MCF 10A (cell line): ENCODE measurements at places on chromosomes 3 and 15.
A peak's percentile ranks its signal among the peaks of the same experiment; 100 is the strongest.

DNA sequence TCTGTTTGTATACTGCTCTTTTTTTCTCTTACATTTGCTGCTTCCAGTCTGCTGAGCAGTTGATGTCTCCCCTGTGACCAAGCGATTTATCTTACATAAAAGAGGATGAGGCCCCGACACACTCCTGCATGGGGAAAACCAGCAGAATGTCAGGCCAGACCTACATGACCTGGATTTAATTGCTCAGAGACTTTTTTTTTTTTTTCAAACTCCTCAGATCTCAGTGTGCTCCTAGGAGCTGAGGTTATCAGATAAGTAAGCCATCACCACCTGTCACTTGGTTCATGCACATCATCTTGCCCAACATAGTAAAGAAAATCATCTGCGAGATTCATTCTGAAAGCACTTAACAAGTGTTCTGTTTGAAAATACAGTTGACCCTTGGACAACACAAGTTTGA lies 163.1 kb downstream of the PLCL2 start:
- H3K4me3 ChIP-seq, result no peak overlapping the region
- H3K27ac ChIP-seq, result no peak overlapping the region
- H3K4me1 ChIP-seq, result peaks cover 10% of the 10 kb centered on the region
- H3K27me3 ChIP-seq, result no peaks in the 10 kb centered on the region
- H3K36me3 ChIP-seq, result no peaks in the 10 kb centered on the region
- DNase-seq, result no peak

GRCh38 chr3:141243271-141243707 lies 11.7 kb downstream of the PXYLP1 start:
- peaks cover 18% of the 10 kb centered on the region for H3K4me1 ChIP-seq
- H3K36me3 ChIP-seq, result peaks cover 6% of the 10 kb centered on the region
- H3K4me3 ChIP-seq, result no peak overlapping the region
- peak overlapping the region; percentile 53 for H3K27ac ChIP-seq
- H3K27me3 ChIP-seq, result no peaks in the 10 kb centered on the region

DNA sequence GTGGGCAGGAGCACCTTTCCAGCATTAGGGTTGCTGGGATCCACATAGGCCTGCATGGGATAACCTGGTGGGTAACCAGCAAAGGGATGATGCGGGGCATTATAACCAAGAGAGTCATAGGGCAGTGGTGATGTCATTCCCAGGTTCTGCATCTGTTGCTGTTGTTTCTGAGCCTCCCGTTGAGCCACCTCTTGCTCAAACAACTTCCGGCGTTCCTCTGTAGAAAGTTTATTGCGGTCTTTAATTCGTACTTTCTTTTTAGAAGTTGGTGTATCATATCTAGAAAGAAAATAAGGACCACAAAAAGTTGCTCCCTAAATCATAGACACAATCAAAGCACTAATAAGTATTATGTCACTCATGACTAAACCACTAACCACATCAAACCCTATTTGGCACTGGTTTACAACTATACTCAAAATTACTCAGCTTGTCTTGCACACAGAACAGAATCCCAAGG lies 77.8 kb downstream of the NBEAL2 start:
- H3K4me1 ChIP-seq, result peaks cover 5% of the 10 kb centered on the region
- no peak overlapping the region for H3K4me3 ChIP-seq
- no peak for DNase-seq
- H3K36me3 ChIP-seq, result peaks cover 51% of the 10 kb centered on the region
- no peaks in the 10 kb centered on the region for H3K27me3 ChIP-seq

DNA sequence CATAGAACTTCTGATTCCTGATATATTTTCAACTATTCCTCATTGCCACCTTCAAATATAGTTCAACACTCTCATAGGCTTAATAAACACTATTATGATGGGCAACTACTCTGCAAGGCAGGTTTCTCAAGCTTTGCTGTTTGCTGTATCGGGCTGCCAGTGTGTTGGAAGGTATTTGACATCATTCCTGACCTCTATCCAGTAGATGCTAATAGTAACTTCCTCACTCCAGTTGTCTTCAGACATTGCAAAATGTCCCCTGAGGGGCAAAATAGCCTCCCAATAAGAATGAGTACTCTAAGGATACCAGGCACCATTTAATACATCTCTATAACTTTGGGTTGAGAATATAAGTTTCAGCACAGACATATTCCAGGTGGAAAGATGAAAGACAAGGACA lies 147.5 kb upstream of the PFN2 start:
- H3K27me3 ChIP-seq, result no peaks in the 10 kb centered on the region
- H3K36me3 ChIP-seq, result no peaks in the 10 kb centered on the region
- H3K4me3 ChIP-seq, result no peak overlapping the region
- H3K4me1 ChIP-seq, result peaks cover 6% of the 10 kb centered on the region
- H3K27ac ChIP-seq, result no peak overlapping the region
- DNase-seq, result no peak

GRCh38 chr3:16090706-16091105 lies 83.8 kb upstream of the GALNT15 start:
- no peak overlapping the region for H3K4me3 ChIP-seq
- peak overlapping the region; percentile 38 for H3K27ac ChIP-seq
- no peaks in the 10 kb centered on the region for H3K36me3 ChIP-seq
- H3K4me1 ChIP-seq, result peaks cover 6% of the 10 kb centered on the region
- H3K27me3 ChIP-seq, result no peaks in the 10 kb centered on the region

- no peak for DNase-seq
- peaks cover 23% of the 10 kb centered on the region for H3K4me1 ChIP-seq
- no peaks in the 10 kb centered on the region for H3K27me3 ChIP-seq
- H3K4me3 ChIP-seq, result no peak overlapping the region
- no peak overlapping the region for H3K27ac ChIP-seq
- peaks cover 38% of the 10 kb centered on the region for H3K36me3 ChIP-seq
Measured at GRCh38 chr15:73593304-73594074, 39.7 kb downstream of the NPTN start.

GRCh38 chr3:24287755-24288450 lies 206.7 kb downstream of the THRB start:
- H3K27me3 ChIP-seq, result no peaks in the 10 kb centered on the region
- no peaks in the 10 kb centered on the region for H3K4me1 ChIP-seq
- H3K36me3 ChIP-seq, result no peaks in the 10 kb centered on the region
- no peak overlapping the region for H3K27ac ChIP-seq
- H3K4me3 ChIP-seq, result no peak overlapping the region
- no peak for DNase-seq

- H3K27ac ChIP-seq, result no peak overlapping the region
- H3K4me1 ChIP-seq, result peaks cover 4% of the 10 kb centered on the region
- H3K27me3 ChIP-seq, result no peaks in the 10 kb centered on the region
- H3K4me3 ChIP-seq, result no peak overlapping the region
- DNase-seq, result no peak
Measured at GRCh38 chr3:141337523-141337854, 30.8 kb upstream of the ZBTB38 start.

GRCh38 chr3:40615918-40616819 lies 91.4 kb downstream of the ZNF621 start:
- H3K4me3 ChIP-seq, result no peak overlapping the region
- H3K27me3 ChIP-seq, result peaks cover 10% of the 10 kb centered on the region
- no peak for DNase-seq
- peaks cover 7% of the 10 kb centered on the region for H3K4me1 ChIP-seq

- peak; percentile 80 for DNase-seq
- H3K27ac ChIP-seq, result peak overlapping the region; percentile 73
- peaks cover 16% of the 10 kb centered on the region for H3K4me1 ChIP-seq
- H3K4me3 ChIP-seq, result no peak overlapping the region
- H3K36me3 ChIP-seq, result no peaks in the 10 kb centered on the region
- H3K27me3 ChIP-seq, result no peaks in the 10 kb centered on the region
Measured at GRCh38 chr3:24119321-24119751, 174.2 kb downstream of the NR1D2 start.

- DNase-seq, result no peak
- H3K27ac ChIP-seq, result no peak overlapping the region
- no peaks in the 10 kb centered on the region for H3K27me3 ChIP-seq
- H3K4me3 ChIP-seq, result no peak overlapping the region
- H3K36me3 ChIP-seq, result peaks cover 7% of the 10 kb centered on the region
Measured at GRCh38 chr3:106421909-106422308, 553.1 kb upstream of the CBLB start.

DNA sequence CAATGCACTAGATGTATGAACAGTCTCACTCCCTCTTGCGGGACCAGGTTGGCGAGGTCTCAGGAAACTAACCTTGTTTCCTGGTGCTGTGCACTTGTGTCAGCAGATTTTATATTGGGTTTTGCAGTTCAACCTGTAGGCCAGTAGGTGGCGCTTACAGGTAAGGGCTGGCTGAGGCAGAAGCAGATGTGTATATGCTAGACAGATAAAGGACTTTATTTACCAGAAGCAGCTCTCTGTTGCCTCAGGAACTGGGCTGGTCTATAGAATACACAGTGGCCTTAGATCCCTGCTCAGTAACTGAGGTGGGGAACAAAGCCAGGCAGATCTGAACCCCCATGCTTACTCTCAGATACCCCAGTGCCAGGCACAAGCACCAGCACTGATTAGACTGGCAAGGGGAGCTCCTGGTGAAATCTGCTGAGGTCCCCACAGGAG lies 296.8 kb downstream of the DOCK3 start:
- H3K36me3 ChIP-seq, result no peaks in the 10 kb centered on the region
- H3K4me1 ChIP-seq, result no peaks in the 10 kb centered on the region
- H3K4me3 ChIP-seq, result no peak overlapping the region
- H3K27ac ChIP-seq, result no peak overlapping the region
